CD4-positive, alpha-beta memory T cell (primary cell): ENCODE measurements at places on chromosomes 6 and 20. TPM values are rescaled to one million over a fixed set of nuclear protein-coding genes. Genes with fewer than 3 reads are reported as not detected.

Gene TNFRSF6B
- not detected for total RNA-seq

Gene ULBP1
- not detected for total RNA-seq

Gene ENPP5
- total RNA-seq, result 1.2 TPM

Gene DNMT3B
- 0.38 TPM for total RNA-seq

Gene BPIFB1
- not detected for total RNA-seq
